GM13976 (cell line): ENCODE measurements at places on chromosomes 6 and 20.

- no peak for DNase-seq
Observed at GRCh38 chr6:34247481-34248197, 1.2 kb downstream of the SMIM29 start.

GRCh38 chr6:89291256-89291819 lies 23.8 kb downstream of the GABRR2 start:
- no peak for DNase-seq

DNA sequence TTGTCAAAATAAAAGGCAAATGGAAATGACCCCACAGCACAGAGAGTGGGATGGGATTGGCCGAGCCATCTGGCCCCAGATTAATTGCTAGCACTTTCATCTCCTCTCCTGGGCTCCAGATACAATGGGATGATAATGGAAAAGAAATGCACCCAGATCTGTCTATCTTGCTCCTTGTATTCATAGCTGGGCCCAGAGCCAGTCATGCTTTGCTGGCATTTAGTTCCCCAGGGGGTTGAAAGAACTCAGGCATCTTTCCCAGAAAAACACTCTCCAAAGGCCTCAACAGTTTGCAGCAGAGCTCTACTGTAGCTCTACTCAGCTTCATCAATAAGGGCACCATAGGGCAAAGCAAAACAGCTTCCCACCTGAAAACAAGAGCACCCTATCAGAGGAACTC lies 116.0 kb upstream of the FOXA2 start:
- DNase-seq, result no peak

GRCh38 chr20:38141889-38142494 lies 23.1 kb downstream of the TGM2 start:
- DNase-seq, result no peak

DNA sequence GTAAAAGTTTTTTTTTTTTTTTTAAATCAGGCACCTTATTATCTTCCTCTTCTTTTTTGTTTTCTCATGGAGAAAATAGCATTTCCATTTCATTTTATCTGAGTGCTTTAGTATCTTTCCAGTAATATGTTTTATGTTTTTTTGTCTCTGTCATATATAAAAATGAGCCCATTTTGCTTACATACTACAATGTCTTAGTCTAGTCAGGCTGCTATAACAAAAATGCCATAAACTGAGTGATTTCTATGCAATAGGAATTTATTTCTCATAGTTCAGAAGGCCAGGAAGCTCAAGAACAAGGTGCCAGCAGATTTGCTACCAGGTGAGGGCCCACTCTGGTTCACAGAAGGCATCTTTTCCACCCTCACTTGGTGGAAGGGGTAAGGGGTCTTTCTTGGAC lies 35.7 kb upstream of the AIG1 start:
- no peak for DNase-seq

- no peak for DNase-seq
Observed at GRCh38 chr6:111700135-111700690, 94.5 kb upstream of the TRAF3IP2 start.

GRCh38 chr6:153059311-153059710 lies 56.8 kb upstream of the MTRF1L start:
- no peak for DNase-seq

GRCh38 chr6:43953256-43953655 lies 174.0 kb downstream of the MRPL14 start:
- no peak for DNase-seq

GRCh38 chr20:46178891-46179290 lies 60.8 kb downstream of the CD40 start:
- no peak for DNase-seq

- DNase-seq, result no peak
Observed at GRCh38 chr6:42727627-42728026, 5.2 kb upstream of the PRPH2 start.
